ENCODE measurements at places on chromosomes 6 and 20.
A peak's percentile ranks its signal among the peaks of the same experiment; 100 is the strongest.

- DNase-seq: no peak
Measured at GRCh38 chr6:1624058-1624850, 14.5 kb downstream of the FOXC1 start.

- DNase-seq: peak; percentile 11
Measured at GRCh38 chr6:42046464-42047212, 3.7 kb upstream of the TAF8 start.

- DNase-seq: no peak
Measured at GRCh38 chr20:10002866-10003265, 31.9 kb upstream of the ANKEF1 start.

GRCh38 chr6:105495515-105495914 lies 92.6 kb upstream of the PREP start:
- DNase-seq: no peak

GRCh38 chr6:162612613-162613012 lies 115.0 kb downstream of the PRKN start:
- DNase-seq: no peak

DNA sequence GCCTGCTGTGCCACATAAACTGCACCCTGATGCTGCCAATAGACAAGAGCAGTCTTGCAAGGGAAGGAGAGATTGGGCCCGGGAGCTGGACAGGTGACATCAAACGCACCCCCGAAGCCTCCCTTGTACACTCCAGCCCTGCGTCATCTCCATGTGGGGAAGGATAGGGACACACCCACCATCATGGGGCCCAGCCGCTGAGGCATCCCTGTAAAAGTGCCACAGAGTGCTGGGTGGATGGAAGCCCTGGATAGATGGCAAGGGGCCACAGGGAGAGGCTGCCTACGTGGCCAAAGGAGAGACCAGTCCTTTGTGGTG lies 117.1 kb downstream of the SYNDIG1 start:
- no peak for DNase-seq

GRCh38 chr6:170265655-170266054 lies 25.2 kb downstream of the DLL1 start:
- no peak for DNase-seq

- no peak for DNase-seq
Measured at GRCh38 chr20:57262784-57263609, 3.4 kb downstream of the BMP7 start.

GRCh38 chr6:69398729-69399128 lies 398.1 kb downstream of the LMBRD1 start:
- no peak for DNase-seq

GRCh38 chr20:20680991-20681508 lies 31.4 kb downstream of the RALGAPA2 start:
- DNase-seq: no peak

DNA sequence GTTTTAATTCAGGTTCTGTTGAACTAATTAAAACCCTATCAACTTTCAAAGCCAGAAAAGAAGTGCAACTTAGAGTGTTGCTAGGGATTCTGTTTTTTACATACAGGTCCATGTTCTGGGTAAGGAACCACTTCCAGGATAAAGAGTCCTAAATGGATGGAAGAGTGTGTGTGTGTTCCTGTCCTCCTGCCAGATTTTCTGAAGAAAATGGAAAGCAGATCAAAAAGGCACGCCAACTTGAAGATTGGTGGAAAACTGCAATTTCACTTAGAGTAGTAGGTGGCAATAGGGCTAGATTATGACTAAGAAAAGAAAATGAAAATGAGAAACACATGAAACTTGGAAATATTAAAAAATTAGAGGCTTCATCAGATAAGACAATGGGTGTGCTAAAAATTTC lies 85.3 kb downstream of the COL21A1 start:
- no peak for DNase-seq

DNA sequence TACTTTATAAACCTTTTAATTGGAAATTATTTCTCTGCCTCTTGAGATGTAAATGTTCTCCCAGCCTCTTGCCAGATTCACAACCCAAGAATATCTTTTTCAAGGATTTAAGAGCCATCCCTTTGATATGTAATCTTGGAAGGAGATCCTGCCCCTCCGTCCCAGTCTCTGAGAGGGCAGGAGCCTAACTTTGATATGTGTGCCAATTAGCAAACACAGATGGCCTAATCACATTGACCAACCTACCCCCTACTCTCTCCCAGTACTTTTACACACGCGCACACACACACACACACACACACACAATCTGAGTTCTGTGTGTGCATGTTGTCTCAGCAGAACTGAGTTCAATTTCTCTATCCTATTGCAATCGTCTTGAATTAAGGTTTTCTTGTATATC lies 623.8 kb downstream of the PHF3 start:
- DNase-seq: no peak

GRCh38 chr6:112014483-112014882 lies 39.4 kb upstream of the CCN6 start:
- DNase-seq: no peak

GRCh38 chr6:153595903-153596302 lies 443.1 kb upstream of the OPRM1 start:
- no peak for DNase-seq

DNA sequence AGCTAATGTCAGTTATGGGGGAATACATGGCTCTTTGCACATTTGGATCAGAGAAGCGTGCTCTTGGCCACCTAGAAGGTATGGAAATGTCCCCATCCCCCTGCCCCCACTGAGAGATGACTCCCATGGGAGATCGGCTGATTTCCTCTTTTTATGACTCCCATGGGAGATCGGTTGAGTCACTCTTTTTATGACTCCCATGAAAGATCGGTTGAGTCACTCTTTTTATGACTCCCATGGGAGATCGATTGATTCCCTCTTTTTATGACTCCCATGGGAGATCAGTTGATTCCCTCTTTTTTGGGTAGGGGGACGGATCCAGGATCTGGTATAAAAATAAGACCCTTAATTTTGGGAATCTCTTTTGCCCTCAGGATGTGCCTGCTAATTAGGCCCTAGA lies 10.3 kb upstream of the TAAR9 start:
- no peak for DNase-seq

DNA sequence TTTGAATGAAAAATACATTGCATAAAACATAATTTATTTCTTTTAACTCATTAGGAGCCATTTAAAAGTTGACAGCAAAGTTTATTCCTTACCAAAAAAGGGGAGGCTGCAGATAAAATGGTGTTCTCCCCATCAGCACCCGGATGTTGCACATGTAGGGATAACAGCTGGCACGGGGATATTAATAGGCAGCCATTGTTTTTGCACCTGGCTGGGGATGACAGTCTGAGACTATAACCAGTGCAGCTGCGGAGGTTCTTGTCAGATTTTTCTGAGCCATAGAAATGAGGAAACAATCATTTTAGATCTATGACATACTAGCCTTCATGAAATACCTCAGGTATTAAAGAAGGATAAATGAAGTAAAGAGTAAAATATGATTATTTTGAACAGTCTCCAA lies 20.1 kb upstream of the HECA start:
- DNase-seq: no peak

DNA sequence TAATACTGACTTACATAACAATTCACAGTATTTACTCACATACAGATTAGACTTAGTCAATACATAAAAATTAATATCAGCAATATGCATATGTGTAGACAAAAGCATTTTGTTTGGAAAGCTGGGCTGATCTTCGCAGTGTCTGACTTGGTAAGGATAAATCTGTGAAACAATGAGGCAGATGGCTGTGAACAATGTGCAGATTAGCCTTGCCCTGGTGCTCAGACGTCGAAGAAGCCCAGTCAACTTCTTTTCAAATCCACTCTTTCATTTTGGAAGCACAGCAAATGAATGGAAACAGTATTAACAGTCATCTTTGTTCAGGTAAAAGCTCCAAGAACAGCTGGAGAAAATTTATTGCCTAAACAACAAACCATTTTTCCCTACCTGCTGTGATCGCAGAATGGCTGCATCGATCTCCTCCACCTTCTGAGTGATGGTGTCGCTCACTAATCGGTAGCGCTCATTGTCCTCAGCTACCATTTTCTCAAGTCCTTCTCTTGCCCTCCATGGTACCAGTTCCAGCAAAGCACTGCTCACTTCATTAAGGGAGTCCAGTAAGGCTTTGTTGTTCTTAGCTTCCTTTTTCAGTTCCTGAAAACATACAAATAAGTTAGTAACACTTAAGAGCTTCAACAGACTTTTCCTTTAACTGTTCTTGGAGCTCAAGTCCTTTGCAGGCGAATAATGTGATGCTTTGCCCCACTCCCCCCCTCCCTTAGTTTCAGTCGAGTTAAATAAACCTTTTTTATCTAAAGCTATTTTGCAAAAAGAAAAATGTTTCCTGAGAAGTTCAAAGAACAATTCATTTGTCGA lies 116.5 kb downstream of the DST start:
- no peak for DNase-seq

DNA sequence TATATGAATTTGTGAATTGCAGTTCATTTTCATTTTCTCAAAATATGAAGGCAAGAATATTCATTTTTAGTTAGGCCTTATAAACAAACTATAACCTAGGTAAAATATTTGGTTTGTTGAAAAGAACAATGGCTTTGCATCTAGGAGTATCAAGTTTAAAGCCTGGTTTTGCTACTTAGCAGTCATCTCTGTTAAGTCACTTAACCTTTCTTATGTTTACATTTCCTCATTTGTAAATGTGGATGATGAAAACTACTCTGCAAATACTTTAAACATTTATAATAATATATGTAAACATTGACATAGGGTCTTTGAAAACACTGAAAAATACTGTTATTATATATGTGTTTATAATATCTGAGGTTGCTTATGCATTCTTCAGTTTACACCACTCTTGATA lies 135.5 kb downstream of the CENPW start:
- no peak for DNase-seq

GRCh38 chr6:109793021-109793420 lies 101.9 kb downstream of the FIG4 start:
- DNase-seq: no peak

DNA sequence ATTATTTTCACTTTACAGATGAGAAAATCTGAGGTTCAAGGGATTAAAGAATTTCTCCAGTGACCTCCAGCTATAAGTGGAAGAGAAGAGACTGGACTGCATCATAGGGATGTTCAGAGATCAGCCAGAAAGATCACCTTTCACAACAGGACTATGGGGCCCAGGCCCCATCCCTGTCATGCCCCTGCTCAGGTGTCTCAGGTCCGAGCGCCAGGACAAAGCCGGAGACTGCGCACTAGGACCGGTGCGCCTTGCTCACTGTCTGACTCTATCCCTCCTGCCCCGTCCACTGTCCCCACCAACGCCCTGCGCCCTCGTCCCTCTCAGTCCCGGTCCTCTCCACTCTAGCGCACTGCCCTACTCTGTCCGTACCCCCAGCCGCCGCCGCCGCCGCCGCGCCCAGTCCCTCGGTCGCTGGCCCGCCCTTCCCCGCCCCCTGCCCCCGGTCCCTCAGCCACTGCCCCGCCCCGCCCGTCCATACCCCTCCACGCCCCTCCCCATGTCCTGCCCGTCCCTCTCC lies 521 bp upstream of the RAD21L1 start:
- DNase-seq: no peak

GRCh38 chr6:40901322-40902055 lies 137.5 kb downstream of the UNC5CL start:
- DNase-seq: no peak

DNA sequence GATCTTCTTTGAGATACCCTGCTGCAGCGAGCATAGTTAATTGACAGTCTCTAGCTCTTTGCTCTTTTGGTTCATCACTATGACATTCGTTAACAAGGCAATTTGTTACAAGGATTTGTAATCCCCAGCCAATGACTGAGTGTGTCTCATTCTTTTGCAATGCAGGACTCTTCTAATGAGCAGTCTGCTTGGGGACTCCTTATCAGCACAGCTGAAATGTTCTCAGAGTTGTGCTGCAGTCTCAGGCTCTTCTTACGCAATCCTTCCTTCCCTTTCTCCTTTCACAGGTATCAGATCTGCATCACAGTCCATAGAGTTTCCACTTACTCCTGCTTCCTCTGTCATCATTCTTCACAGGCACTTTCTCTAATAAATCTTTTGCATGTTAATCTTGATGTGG lies 161.2 kb upstream of the OGFRL1 start:
- DNase-seq: no peak

- DNase-seq: no peak
Measured at GRCh38 chr20:33964441-33964840, 29.3 kb upstream of the RALY start.

DNA sequence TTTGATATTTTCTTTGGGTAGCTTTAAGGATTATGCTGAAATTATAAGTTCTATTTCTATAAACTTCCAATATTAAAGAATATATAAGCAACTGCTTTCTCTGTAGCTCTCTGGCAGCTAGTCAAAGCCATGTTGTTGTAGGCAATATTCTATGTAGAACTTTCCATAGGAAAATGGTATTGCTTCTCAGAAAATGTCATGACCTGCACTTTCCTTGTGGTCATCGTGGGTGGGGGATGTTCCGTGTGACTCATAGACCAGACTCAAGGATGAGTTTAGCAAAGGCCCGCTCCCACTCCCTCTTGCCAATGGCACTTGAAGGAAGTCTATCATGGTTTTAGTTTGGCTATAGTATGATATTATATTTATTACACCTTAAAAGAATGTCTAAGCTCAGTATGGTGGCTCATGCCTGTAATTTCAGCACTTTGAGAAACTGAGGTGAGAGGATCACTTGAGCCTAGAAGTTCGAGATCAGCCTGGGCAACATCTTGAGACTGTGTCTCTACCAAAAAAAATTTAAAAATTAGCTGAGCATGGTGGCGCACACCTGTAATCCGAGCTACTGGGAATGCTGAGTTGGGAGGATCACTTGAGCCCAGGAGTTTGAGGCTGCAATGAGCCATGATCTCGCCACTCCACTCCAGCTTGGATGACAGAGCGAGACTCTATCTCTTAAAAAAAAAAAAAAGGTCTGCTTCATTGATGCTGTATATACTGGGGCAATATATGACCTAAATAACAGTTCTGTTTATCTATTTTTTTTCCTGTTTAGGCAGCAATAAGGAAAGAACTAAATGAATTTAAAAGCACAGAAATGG lies 36.6 kb upstream of the LTV1 start:
- DNase-seq: peak; percentile 3

- no peak for DNase-seq
Measured at GRCh38 chr20:37438464-37439222, 82.4 kb upstream of the NNAT start.

- DNase-seq: peak; percentile 20
Measured at GRCh38 chr20:3248167-3248992, 9.4 kb upstream of the SLC4A11 start.

- no peak for DNase-seq
Measured at GRCh38 chr20:58792426-58792825, 58.3 kb downstream of the GNAS-AS1 start.

- no peak for DNase-seq
Measured at GRCh38 chr6:42914546-42914945, 1.3 kb upstream of the PTCRA start.

DNA sequence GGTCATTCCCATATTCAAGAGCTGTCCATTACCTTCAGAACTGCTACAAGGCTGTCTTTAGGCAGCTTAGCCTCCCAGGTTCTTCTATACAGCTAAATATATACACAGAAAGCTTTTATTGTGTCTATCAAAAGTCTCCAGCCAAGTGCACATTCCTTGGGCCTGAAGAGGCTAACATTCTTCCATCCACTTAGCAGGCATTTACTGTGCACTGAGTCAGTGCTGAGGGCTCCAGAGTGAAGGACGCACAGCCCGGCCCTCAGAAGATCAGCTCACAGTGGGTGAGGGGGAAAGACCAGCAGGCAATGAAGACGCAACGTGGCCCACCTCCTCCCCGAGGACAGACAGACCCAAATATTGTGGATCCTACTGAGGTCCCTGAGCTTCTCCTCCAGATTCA lies 569.9 kb downstream of the CDH26 start:
- DNase-seq: no peak

GRCh38 chr6:4924661-4925271 lies 79.1 kb downstream of the RPP40 start:
- no peak for DNase-seq

All from CD4-positive, alpha-beta T cell treated with Interleukin-17A for 4 hours (primary cell).